ENCODE measurements at places on chromosomes 3 and 15. TPM values are rescaled to one million over a fixed set of nuclear protein-coding genes. Genes with fewer than 3 reads are reported as not detected.

DNA sequence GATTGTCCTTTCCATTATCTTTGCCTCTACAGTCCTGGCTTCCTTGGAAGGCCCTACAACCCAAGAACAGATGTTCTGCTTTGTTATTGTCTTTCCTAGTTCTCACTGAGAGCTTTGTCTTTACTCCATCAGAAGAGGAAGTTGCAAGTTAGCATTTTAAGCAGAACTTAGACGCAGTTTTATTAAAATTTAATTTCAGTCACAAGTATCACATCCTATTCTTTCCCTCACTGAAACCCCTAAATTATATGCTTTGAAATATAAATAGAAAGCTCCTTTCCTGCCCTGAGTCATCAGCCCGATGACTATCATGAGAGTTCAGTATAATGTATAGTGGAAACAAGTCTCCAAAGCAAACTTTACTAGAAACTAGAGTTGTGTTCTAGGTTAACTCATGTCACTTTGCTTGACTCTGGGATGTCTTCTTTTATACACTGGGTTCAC, 291.2 kb upstream of the RBMS3 start:
- peak; percentile 32 for DNase-seq

GRCh38 chr3:11588755-11589154, 55.0 kb downstream of the VGLL4 start:
- DNase-seq, result no peak

CLDN18 gene
- 0.28 TPM for polyA plus RNA-seq

GATA2 gene
- not detected for polyA plus RNA-seq

NR2E3 gene
- polyA plus RNA-seq, result not detected

Measured in GM12878 (cell line).